ENCODE measurements at places on chromosomes 16 and 17. TPM values are rescaled to one million over a fixed set of nuclear protein-coding genes. Genes with fewer than 3 reads are reported as not detected.

GRCh38 chr17:73983621-73984400 lies 219.7 kb upstream of the RPL38 start:
- H3K27ac ChIP-seq = no peak overlapping the region
- no peak for DNase-seq
- peaks cover 47% of the 10 kb centered on the region for H3K27me3 ChIP-seq
- H3K4me3 ChIP-seq = no peak overlapping the region

Gene MARVELD3
- 2.1 TPM for total RNA-seq

DNA sequence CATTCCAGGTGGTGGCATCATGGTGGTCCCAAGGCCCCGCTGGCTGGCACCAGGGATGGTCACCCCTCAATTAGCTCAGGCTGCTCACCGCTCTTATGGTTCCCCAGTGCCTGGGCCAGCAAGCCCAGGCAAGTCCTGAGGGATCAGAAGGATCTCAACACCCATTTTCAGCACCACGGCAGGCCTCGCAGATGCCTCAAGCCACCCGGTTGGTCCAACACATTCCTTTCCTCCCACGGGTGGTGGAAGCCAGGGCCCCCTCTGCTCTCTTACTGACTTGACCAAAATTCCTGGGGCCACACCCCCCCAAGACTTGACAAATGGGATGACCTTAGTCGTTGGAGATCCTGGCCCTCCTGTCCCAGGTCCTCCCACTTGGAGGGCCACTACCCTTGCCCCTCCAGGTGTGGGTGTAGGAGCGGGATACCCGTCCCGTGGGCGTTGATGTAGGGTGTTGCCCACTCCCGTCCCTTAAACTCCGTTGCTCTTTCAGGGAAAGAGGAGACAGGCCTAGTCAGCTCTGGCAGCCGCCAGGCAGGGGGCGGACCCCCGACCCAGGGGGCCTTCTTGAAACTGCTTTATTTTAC lies 5.9 kb downstream of the ZNF205 start:
- no peak overlapping the region for H3K4me3 ChIP-seq
- H3K36me3 ChIP-seq = peaks cover 12% of the 10 kb centered on the region
- peak; percentile 83 for DNase-seq
- peaks cover 14% of the 10 kb centered on the region for H3K4me1 ChIP-seq

- DNase-seq = no peak
- no peaks in the 10 kb centered on the region for H3K27me3 ChIP-seq
- H3K4me3 ChIP-seq = peak overlapping the region; percentile 46
- H3K4me1 ChIP-seq = peaks cover 36% of the 10 kb centered on the region
- no peaks in the 10 kb centered on the region for H3K36me3 ChIP-seq
- H3K27ac ChIP-seq = peak overlapping the region; percentile 89
Measured at GRCh38 chr17:65742403-65743307, 181.2 kb upstream of the AXIN2 start.

Gene DPEP2
- not detected for total RNA-seq

Gene NPIPA1
- total RNA-seq = 119 TPM

GRCh38 chr17:4934173-4934979 lies 2.3 kb downstream of the GP1BA start:
- no peak overlapping the region for H3K4me3 ChIP-seq
- no peaks in the 10 kb centered on the region for H3K27me3 ChIP-seq
- DNase-seq = no peak
- H3K4me1 ChIP-seq = peaks cover 22% of the 10 kb centered on the region

- peaks cover 13% of the 10 kb centered on the region for H3K36me3 ChIP-seq
- no peak overlapping the region for H3K4me3 ChIP-seq
- H3K4me1 ChIP-seq = peaks cover 89% of the 10 kb centered on the region
- H3K27me3 ChIP-seq = no peaks in the 10 kb centered on the region
- no peak for DNase-seq
Measured at GRCh38 chr17:20266806-20267458, 200.4 kb downstream of the LGALS9B start.

- no peak overlapping the region for H3K27ac ChIP-seq
- H3K36me3 ChIP-seq = peaks cover 2% of the 10 kb centered on the region
- no peak overlapping the region for H3K4me3 ChIP-seq
- no peak for DNase-seq
Measured at GRCh38 chr16:30837904-30838303, 50.9 kb upstream of the ZNF629 start.

DNA sequence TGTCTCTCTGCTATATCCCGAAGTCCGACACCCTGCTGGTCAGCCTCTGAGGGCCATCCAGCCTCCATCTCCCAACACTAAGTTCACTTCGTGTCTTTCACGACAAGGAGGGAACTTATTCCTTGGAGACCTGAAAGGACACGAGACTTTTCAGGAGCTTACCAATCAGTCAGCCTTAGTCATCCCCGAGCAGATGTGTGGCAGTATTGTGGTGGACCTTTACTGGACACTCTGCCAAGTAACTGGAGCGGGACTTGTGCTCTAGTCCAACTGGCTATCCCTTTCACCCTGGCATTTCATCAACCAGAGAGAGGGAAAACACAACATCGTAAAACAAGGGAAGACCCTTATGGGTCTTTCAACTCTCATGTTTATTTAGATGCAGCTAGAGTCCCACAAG lies 87.1 kb downstream of the EMP2 start:
- peaks cover 7% of the 10 kb centered on the region for H3K4me1 ChIP-seq
- H3K4me3 ChIP-seq = no peak overlapping the region
- peaks cover 6% of the 10 kb centered on the region for H3K36me3 ChIP-seq
- no peaks in the 10 kb centered on the region for H3K27me3 ChIP-seq
- no peak for DNase-seq

DNA sequence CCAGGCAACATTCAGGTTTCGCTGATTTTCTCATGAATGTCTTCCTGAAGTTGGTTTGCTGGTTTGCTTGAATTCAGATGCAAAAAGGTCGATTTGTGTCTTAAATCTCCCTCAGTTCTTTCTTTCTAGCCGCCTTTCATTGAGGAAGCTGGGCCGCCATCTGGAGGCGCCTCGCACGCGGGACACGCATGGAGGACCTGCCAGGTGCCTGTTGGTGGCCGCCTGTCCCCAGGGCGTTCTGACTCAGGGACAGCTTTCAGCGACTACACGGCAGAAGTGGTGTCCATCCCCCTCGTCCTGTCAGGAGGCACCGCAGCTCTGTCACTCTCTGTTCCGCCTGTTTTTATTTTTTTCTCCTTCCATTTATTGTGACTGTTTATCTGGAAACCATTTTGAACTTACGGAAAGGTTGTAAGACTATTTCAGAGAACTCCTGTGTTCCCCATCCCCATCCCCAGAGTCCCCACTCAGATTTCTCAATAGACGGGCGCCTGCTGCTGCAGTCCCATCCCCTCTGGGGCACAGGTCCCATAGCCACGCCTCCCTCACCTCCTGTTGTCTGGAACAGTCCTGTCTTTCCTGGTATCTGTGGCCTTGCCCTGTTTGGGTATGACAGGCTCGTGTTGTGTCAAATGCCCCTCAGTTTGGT lies 33.2 kb downstream of the COX4I1 start:
- no peaks in the 10 kb centered on the region for H3K4me1 ChIP-seq
- H3K27me3 ChIP-seq = peaks cover 45% of the 10 kb centered on the region
- peaks cover 4% of the 10 kb centered on the region for H3K36me3 ChIP-seq
- H3K4me3 ChIP-seq = no peak overlapping the region
- DNase-seq = peak; percentile 47
- no peak overlapping the region for H3K27ac ChIP-seq

DNA sequence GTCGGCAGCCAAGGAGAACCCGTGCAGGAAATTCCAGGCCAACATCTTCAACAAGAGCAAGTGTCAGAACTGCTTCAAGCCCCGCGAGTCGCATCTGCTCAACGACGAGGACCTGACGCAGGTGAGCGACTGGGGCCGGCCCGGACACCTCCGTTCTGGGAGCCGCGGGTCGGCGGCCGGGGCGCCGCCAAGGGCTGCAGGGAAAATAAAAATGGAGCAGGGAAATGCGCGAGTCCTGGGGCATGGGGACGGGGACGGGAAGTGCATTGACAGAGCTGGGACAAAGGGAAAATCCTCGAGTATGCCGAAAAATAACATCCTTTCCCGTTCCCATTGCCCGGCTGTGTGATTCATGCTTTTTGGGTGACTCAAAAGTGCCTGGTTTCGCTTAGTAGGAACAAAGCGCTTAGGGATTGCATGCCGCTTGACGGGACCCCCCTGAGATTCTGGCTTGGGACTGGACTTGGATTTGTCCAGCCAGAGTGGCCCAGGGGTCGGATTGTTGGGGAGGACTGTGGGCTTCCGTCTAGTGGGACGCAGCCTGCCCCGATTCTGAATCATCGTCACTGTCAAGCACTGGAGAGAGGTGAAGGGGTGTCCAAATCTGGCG lies 699 bp downstream of the MPRIP start:
- H3K36me3 ChIP-seq = no peaks in the 10 kb centered on the region
- H3K27me3 ChIP-seq = no peaks in the 10 kb centered on the region
- peak overlapping the region; percentile 99 for H3K4me3 ChIP-seq
- peaks cover 61% of the 10 kb centered on the region for H3K4me1 ChIP-seq

DNA sequence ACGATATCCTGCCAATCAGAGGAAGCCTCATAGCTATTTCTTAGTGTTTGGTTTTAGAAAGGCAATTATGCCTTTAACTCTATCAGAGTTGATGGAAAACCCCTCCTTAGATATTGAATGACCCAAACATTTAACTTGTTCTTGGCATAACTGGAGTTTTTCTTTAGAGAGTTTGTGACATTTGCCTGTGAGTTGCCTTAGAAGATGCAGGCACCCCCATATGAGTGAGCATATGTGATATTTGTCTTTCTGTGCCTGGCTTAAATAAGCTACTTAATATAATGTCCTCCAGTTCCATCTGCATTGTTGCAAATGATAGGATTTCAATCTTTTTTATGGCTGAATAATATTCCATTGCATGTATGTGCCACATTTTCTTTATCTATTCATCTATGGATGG lies 19.6 kb upstream of the B4GALNT2 start:
- no peak for DNase-seq
- no peak overlapping the region for H3K27ac ChIP-seq
- peaks cover 22% of the 10 kb centered on the region for H3K27me3 ChIP-seq

Gene CDT1
- total RNA-seq = 11.7 TPM

- no peaks in the 10 kb centered on the region for H3K27me3 ChIP-seq
- H3K27ac ChIP-seq = peak overlapping the region; percentile 66
- DNase-seq = no peak
- H3K4me1 ChIP-seq = peaks cover 50% of the 10 kb centered on the region
- no peak overlapping the region for H3K4me3 ChIP-seq
Measured at GRCh38 chr17:20276421-20276820, 190.9 kb downstream of the LGALS9B start.

GRCh38 chr16:9154567-9155410 lies 63.3 kb downstream of the HAPSTR1 start:
- no peaks in the 10 kb centered on the region for H3K36me3 ChIP-seq
- peaks cover 3% of the 10 kb centered on the region for H3K27me3 ChIP-seq
- no peak for DNase-seq
- H3K27ac ChIP-seq = no peak overlapping the region
- peaks cover under 1% of the 10 kb centered on the region for H3K4me1 ChIP-seq

DNA sequence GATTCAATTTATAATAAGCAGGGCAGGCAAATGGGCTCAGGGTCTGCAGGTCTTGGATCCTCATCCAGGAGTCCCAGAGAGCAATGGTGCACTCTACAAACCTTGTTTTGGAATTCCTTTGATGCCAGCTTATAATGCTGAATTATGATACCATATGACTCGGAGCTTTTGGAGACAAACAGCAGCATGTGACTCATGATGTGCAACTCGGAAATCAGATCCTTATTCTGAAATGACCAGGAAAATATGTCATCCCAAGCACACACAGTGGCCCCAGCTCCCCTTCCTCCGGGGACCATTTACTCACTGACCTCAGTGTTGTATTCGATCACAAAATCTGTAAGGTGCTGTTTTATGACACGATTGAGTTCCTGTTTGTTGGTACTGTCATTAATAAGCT lies 20.2 kb upstream of the UMOD start:
- H3K4me3 ChIP-seq = no peak overlapping the region
- H3K4me1 ChIP-seq = no peaks in the 10 kb centered on the region
- peaks cover 18% of the 10 kb centered on the region for H3K27me3 ChIP-seq
- DNase-seq = no peak
- no peak overlapping the region for H3K27ac ChIP-seq
- H3K36me3 ChIP-seq = no peaks in the 10 kb centered on the region

Gene USP36
- 51.2 TPM for total RNA-seq

GRCh38 chr17:48228720-48229119 lies 121.2 kb downstream of the SNX11 start:
- no peak overlapping the region for H3K4me3 ChIP-seq
- DNase-seq = no peak
- H3K36me3 ChIP-seq = no peaks in the 10 kb centered on the region
- H3K27ac ChIP-seq = no peak overlapping the region
- H3K27me3 ChIP-seq = peaks cover 70% of the 10 kb centered on the region

DNA sequence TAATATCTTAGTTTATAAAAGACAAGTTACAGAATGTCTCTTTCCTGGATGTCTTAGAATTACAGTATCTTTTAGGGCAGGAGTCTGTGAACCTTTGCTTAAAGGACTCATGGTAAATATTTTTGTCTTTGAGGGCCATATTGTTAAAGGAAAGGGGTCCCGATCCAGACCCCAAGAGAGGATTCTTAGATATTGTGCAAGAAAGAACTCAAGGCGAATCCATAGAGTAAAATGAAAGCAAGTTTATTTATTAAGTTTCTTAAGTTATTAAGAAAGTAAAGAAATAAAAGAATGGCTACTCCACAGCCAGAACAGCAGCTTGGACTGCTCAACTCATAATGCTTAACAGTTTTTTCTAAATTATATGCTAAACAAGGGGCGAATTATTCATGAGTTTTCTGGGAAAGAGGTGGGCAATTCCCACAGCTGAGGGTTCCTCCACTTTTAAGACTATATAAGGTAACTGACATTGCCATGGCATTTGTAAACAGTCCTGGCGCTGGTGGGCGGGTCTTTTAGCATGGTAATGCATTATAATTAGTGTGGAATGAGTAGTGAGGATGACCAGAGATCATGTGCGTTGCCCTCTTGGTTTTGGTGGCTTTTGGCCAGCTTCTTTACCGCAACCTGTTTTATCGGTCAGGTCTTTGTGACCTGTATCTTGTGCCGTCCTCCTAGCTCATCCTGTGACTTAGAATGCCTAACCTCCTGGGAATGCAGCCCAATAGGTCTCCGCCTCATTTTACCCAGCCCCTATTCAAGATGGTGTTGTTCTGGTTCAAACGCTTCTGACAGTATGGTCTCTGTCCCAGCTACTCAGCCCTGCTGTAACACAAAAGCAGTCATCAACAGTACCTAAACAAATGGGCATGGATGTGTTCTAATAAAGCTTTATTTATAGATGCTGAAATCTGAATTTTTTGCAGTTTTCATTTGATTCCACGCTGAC lies 53.2 kb downstream of the BMERB1 start:
- no peak for DNase-seq
- no peak overlapping the region for H3K4me3 ChIP-seq
- H3K4me1 ChIP-seq = peaks cover 30% of the 10 kb centered on the region
- peaks cover 3% of the 10 kb centered on the region for H3K36me3 ChIP-seq

DNA sequence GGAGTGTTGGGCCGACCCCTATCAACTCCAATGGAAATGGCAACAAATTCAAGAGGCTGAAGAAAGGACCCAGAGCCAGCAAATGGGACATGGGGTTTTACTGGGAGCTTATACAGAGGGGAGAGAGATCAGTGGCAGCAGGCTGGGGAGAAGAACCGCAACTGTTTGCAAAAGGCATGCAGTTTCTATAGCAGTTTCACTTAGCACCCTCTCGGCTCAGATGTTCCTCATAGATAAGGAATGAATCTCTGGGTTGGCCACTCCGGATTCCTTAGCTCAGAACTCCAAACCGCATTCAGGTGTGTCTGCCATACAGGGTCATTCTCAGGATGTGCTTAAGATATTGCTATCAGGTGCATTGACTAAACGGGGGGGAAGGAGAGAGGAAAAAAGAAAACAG lies 71.1 kb upstream of the RPL38 start:
- no peak overlapping the region for H3K27ac ChIP-seq
- H3K4me1 ChIP-seq = no peaks in the 10 kb centered on the region
- no peak overlapping the region for H3K4me3 ChIP-seq
- H3K27me3 ChIP-seq = peaks cover 32% of the 10 kb centered on the region

All from chondrocyte (in vitro differentiated cells).